GOT3 (cell line): ENCODE measurements at places on chromosomes 11 and 22.

GRCh38 chr11:8683115-8683807, 669 bp downstream of the RPL27A start:
- DNase-seq: no peak

- DNase-seq: no peak
Measured at GRCh38 chr11:64777449-64778222, 706 bp downstream of the SF1 start.

DNA sequence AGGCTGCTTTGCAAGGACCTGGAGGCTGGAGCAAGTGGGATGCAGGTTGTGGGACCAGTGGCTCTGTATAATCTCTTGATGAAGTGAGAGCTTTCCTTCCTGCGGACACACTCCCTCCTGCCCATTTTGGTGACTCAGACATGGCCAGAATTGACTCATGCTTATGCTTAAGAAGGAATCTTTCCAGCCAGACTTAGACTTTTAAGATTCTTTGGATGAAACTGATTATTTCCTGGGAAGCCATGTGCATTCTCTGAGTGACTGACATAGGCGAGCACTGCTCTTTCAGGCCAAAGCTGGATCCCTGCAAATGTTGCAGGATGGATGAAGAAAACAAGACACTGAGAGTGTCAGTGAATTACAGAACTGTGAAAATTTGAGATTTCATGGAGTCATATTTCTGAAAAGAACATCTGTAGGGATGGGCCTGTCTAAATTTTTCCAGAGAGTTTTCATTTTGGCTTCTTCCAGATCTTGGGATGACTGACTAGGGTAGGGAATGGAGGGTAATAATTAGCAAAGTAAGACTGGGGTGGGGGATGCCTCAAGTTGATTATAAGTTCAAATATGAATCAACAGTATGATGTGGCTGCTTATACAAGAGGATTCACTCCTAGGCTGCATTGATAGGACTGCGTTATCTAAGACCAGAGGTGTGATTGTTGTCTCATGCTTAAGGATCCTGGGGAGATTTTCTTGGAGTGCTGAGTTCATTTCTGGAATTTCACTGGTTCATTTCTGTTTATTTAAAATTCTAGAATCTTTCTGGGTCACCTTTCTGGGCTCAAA, 195.8 kb downstream of the HIPK3 start:
- no peak for DNase-seq

- DNase-seq: no peak
Measured at GRCh38 chr11:69035150-69035945, 13.4 kb upstream of the TPCN2 start.

DNA sequence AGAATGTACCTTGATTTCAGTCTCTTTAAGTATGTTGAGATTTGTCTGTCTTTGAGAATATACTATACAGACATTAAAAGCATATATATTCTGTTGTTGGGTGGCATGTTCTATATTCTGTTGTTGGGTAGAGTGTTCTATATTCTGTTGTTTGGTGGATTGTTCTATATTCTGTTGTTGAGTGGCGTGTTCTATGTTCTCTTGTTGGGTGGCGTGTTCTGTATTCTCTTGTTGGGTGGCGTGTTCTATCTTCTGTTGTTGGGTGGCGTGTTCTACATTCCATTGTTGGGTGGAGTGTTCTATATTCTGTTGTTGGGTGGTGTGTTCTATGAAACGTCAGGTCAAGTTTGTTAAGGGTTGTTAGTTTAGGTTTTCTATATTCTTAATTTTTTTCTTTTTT, 27.1 kb upstream of the CTTN start:
- DNase-seq: no peak

DNA sequence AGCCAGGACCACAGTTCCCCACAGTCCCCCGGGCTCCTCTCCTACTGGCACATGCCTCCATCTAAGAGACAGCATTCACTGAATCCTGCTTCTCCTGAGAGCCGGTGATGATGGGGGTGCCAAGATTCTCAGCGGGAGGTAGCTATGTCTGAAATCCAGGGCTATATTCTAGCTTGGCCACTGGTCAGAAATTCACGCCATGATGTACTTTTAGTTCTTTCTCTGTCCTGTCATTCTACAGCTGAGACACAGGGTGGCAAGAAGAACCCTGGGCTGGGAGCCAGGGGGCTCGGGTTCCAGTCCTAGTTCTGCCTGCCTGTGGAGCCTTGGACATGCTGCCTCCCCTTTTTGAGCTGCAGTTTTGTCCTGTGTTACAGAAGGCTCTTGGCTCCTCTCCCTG, 59.2 kb upstream of the PHOX2A start:
- DNase-seq: no peak
